ENCODE measurements at places on chromosomes 7 and 10.

- DNase-seq = no peak
Observed at GRCh38 chr7:42880392-42880791, 31.5 kb downstream of the C7orf25 start.

GRCh38 chr7:83575436-83575835 is 73.5 kb downstream of the SEMA3E start:
- no peak for DNase-seq

GRCh38 chr7:31811650-31812461 is 124.8 kb downstream of the PPP1R17 start:
- no peak for DNase-seq

DNA sequence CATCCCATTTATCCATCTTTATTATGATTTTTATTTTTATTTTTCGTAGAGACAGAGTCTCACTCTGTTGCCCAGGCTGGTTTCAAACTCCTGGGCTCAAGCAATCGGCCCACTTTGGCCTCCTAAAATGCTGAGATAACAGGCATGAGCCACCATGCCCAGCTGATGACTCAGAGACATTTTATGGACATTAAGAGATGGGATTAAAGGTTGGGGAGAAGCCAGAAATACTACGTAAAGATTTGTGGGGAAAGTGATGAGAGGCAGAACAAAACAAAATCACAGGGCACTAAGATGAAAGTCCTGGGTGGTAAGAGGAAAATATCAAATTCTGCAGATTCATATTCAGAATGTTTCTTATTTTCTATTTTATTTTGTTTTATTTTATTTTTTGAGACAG is 7.6 kb downstream of the WNT8B start:
- DNase-seq = no peak

DNA sequence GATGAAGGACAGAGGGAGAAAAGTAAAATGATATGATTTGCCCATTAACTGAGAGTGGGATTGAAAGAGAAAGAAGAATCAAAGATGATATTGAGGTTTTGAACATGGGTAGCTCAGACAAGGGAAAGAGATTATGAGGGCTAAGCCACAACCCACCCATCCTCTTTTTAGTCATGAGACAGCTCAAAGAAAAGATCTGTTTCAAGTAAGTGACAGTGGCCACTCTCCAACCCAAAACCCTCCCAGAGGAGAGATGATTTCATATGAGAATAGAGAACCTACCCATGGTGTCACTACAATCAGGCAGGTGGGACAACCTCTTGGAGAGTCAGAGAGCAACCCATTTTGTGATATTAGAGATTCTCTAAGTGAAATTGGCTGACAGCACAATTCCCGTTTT is 32.2 kb downstream of the PLXNA4 start:
- no peak for DNase-seq

DNA sequence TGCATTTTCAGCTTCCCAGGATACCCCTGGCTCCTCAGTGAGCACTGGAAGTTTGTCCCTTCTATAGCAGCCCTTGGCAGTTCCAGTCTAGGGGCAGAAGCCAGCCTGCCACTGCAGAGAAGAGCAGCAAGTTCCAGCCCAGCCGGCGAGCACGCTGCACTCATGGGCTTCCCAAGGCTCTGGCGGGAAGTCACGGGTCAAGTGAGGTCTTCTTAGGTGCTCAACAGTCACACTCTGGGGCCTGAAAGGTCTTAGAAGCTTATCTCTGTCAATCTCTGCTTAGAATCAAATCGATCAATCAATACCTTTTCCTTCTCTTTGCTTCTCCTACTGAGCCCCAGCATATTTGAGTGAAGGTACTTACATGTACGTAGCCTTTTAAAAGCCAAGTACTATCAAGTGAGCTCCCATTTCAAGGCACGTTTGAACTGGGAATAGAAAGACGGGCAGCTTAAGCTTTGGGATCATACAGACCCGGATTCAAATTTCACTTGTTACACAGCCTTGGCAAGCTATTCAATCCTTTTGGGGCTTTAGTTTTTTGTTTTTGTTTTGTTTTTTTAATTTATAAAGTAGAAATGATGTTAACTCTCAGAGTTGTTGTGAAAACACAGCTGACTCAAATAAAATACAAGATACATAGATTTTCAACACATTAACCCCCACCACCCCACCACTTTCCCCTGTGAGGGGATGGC is 152.6 kb upstream of the KLF14 start:
- no peak for DNase-seq

GRCh38 chr10:133179128-133179520 is 19.1 kb downstream of the KNDC1 start:
- DNase-seq = no peak

DNA sequence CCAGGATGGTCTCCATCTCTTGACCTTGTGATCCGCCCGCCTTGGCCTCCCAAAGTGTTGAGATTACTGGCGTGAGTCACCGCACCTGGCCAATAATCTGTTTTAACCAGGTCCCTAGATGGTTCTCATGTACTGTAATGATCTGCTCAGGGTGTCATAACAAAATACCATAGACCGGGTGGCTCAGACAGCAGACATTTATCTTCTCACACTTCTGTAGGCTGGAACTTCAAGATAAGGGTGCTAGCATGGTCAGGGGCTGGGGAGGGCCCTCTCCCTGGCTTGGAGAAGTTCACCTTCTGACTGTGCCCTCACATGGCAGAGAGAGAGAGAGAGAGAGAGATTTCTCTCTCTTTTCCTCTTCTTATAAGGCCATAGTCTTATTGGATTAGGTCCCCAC is 279.4 kb upstream of the LYZL1 start:
- DNase-seq = no peak

- no peak for DNase-seq
Observed at GRCh38 chr10:66337211-66337610, 588.6 kb upstream of the LRRTM3 start.

GRCh38 chr10:99758211-99758891 is 24.1 kb upstream of the ABCC2 start:
- DNase-seq = no peak

DNA sequence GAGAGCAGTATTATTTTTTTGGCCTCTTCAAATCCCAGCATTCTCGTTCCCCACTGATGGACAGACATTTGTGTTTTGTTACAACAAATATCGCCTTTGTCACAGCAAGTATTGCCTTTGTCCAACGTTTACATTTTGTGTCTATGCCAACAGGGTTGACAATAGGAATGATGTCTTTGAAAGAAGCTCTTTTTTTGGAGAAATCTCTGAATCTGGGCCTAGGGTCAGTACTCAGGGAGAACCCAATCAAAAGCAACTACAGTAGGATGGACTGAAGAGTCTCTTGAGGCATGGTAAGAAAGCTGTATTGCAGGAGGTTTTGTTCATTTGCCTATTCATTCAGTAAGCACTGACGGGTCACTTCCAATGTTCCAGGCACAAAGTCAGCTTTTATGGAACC is 57.7 kb upstream of the KLF14 start:
- DNase-seq = no peak

GRCh38 chr7:51352174-51353100 is 35.8 kb upstream of the COBL start:
- no peak for DNase-seq

- DNase-seq = no peak
Observed at GRCh38 chr10:95513008-95513589, 48.1 kb downstream of the SORBS1 start.

DNA sequence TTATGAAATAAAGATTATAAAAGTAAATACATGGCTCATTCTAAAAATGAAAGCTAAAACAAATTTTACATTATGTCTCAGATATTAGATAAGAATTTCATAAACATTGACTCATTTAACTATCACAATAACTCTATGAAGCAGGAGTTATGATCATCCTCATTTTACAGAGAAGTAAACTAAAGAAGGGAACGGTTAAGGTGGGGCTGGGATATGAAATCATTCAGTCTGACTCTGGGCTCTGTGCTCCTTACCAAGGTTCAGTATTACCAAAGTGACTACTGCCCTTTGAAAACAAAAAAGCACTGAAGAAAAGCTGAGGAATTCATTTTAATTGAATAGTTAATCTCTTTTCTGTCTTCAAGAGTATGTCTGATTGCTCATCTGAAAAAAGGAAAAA is 22.1 kb upstream of the CUBN start:
- no peak for DNase-seq

DNA sequence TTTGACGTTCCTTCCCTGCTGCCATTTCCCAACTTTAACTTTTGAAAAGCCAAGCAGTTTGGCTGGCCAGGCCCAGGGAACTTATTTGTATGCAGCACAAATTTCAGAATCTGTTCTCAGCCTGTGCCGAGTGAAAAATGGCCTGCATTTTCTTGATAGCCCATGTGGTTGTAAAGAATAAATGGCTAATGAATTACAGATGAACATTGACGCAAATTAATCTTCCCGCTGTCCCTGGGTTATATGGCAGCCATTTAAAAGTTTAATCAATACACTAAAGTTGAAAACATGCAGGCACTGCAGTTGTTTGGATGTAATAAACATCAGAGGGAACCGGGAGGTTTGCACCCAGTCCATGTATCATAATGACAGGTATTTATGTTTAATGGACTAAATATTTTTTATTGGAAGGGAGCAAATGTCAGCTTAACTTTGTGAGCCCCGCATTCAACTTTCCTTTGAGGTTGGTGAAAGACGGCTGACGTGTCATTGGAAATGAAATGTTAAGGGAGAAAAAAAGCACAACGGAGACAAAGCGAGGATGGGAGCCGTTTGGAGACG is 1092.4 kb downstream of the LRMDA start:
- DNase-seq = no peak

- DNase-seq = no peak
Observed at GRCh38 chr10:62492012-62492869, 118.1 kb downstream of the ZNF365 start.

DNA sequence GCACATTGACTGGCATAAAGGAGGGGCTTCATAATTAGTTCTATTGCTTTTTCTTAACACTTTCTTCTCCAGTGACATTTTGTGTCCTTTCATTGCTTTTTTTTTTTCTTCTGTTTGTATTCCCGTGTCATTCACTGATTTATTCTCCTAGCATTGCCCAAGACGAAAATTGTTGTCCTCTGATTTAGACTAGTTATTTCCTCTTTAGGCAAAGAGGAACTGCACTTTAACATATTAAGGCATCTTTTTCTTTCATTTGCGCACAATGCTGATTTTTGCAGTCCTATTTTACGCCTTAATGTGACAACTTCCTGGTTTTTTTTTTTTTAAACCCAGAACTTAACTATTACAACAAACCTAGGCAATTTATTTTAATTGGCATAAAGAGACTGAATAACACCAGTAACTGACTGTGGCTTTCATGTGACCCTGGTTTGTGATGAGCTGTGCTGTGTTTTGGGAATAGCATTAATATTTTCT is 39.7 kb downstream of the ARID5B start:
- DNase-seq = no peak

DNA sequence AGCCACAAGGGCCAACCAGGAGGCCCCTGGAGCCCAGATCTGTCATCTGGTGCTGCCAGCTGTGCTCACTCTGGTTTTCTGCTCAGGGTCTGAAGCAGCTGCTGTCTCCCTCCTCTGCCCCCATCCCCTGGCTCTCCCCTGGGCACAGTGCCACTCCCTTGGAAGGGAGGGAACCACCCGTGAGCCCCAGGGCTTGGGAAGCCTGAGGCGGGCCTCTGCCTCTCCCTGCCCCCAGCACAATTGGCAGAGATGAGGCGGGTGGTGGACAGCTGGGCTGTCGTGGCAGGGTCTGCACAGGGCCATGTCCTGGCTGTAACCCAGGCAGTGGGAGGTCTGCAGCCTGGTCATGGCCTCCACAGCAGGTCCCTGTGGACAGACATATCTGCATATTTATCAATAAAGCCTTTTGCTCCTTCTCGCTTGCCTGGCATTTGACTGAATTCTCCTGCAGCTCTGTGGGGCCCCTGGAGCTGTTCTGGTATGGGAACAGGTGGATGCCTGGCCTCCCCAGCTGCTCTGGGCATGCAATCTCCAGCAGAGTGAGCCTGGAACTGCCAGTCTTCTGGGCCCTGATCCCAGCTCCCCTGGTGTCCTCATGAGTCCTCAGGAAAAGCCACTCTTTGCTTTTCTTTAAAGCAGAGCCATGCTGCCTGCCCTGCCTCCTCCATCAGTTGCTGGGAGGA is 1.6 kb upstream of the ANKRD2 start:
- DNase-seq = no peak

- no peak for DNase-seq
Observed at GRCh38 chr10:119737823-119738222, 12.0 kb downstream of the INPP5F start.

- DNase-seq = no peak
Observed at GRCh38 chr10:15636446-15636845, 83.3 kb downstream of the ITGA8 start.

GRCh38 chr10:17214526-17214925 is 13.1 kb upstream of the TRDMT1 start:
- DNase-seq = no peak

DNA sequence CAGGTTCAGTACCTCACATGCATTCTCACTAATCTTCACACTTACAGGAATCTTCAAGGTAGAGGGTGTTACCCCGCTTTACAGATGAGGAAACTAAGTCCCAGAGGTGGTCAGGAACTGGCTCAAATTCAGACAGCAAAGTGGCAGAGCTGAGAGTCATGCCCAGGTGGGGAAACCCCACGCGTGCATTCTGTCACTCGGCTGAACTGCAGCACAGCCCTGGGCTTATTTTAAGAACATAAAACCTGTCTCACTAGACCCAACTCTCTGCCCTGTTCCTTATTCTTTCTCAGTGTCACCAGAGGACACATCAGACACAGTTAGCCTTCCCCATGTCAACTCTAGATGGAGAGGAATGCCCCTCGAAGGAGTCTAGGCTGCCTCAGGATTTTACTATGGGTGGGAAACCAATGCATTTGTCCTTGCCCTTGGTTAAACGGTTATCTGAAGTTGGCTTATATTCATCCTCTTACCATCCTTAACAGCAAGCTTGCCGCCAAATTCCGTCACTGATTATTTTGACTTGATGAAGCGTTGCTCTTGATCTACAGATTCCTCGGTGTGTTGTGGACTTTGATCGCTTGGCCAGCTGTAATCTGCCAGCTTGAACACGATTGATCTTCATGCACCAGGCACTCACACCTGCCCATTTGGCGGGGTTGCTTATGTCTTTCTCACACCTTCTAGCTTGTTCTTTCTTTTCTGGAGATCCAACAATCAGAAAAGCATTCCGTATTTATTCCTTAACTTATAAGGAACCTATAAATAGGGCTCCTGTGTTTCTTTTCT is 627.9 kb downstream of the SDK1 start:
- no peak for DNase-seq
